ENCODE measurements at places on chromosomes 6 and 20.

DNA sequence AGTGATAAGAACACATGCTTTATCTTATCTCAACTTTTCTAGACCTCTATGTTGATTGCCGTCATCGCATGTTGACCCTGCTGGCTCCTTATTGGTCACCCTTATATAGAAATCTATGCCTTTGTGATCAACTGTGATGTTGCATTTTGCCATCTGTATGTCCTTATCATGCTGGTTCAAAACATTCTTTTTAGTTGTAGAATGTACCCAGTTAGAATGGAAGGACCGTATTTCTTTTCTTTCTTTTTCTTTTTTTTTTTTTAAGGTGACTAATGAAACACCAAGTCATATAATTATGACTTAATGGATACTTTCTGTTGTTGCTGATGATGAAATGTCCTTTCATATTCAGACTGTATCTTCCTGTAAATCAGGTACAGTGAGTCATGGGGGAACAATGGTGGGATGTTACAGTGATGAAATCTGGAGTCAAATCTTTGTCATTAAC lies 145.9 kb upstream of the CITED2 start:
- DNase-seq = no peak

- no peak for DNase-seq
Measured at GRCh38 chr6:10144772-10145171, 270.1 kb downstream of the TFAP2A start.

DNA sequence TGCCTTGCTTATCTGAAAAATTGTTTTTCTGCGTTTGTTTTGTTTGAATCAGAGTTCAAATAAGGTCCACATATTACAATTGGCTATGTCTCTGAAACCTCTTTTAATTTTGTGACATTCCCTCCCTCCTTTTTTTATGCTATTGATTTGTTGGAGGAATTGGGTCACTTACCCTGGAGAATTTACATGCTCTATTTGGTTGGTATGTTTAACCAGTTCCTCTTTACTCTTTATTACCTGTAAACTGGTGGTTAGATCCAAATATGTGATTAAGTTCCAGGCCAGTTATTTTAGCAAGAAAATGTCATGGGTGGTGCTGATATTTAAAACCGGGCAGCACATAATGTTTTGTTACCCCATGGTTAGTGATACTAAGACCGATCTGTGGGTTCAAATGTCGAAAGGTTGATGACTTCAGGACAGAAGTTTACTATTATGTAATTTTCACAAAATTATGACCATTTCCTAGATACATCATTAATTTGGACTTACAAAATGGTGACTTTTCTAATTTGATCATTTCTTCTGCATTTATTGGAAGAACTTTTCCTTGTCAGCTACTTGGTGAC lies 77.3 kb downstream of the KIZ start:
- no peak for DNase-seq

DNA sequence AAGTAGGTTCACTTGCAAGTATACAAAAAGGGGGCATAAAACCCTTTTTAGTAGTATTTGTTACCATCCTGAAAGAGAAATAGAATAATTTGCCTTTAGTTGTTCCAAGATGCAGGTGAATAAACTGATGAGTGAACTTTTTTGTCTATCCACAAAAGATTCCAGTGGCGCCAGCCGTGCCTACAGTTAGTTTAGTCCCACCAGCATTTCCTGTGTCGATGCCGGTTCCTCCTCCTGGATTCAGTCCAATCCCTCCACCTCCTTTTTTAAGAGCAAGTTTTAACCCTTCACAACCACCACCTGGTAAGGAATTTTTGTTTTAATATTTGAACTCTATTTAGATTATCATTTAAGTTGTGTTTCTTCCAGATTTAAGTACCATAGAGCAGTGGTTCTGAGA lies 90.9 kb downstream of the SCAF8 start:
- DNase-seq = no peak

DNA sequence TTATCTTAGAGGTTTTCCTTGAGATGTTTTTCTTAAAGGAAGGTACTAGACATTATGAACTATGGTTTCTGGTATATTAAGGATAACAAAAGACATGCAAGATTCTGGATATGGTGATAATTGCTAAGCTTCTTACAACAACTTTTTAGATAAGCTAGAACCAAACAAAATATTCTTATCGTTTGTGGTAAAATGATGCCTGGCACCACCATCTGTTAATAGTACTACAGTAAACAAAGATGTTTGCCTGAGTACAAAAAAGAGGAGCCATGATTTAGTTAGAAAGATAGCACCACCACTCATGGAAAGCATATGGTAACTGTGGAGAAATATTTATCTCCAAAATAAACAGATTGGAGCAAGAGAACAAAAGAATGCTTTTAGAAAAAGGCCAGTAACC lies 747.3 kb downstream of the COL12A1 start:
- DNase-seq = no peak

DNA sequence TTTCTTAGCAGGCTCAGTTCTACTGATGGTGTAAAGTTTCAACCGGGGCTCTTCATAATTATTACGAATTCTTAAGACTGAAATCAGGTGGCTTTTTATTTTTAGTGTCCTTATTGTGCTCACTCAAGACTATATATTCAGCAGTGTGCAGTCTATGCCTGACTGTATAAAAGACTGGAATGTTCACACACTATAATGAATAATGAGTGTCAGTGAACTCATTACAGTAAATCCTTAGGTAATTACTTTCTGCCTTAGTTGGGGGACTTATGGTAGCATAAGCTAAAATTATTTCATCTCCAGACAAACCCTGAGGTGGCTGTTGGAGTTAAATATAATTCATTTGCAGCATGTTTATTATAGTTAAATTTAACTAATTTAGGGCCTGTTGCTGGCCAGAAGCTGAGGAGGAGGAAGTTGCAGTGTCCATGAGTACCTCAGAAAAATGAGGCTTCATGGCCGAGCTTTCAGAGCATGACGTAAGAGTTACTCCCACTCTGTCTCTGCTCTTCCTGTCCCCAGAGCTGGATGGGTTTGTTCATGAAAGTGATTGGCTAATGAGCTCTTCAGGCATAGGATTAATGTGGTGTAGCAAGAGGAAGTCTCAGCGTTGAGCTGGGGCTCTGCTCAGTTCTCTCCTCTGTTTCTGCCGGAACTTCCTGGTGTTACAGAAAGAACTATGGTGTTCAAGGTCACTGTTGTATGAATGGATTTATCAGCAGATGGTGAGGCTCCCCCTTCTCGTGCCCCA lies 335.7 kb downstream of the NRN1 start:
- DNase-seq = no peak

DNA sequence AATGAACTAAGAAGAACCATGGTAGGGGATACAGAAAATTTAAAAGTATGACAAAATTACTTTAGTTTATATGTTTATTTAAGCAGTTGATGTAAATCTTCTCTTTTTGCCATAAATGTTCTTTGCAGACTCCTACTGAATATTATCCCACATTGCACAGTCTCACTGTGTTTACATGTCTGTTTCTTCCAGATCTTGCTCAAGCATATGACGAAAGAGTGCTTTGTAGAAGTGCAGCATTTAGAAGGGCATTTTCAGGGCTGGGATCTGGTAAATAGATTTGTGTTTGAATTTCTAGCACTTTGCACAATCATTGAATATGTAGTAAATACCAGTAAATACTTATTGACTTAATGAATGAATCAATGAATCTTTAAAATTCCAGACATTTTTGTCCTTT lies 152.0 kb upstream of the EPHA7 start:
- no peak for DNase-seq

Measured in activated T-helper 9 cell treated with anti-CD3 and anti-CD28 coated beads, Interleukin-2, amount 50 U/mL, for 16 hours (primary cell).